ENCODE measurements at places on chromosomes 2 and 18. TPM values are rescaled to one million over a fixed set of nuclear protein-coding genes. Genes with fewer than 3 reads are reported as not detected.

GRCh38 chr18:45671321-45671720 is 52.7 kb upstream of the SLC14A1 start:
- DNase-seq: no peak

DNA sequence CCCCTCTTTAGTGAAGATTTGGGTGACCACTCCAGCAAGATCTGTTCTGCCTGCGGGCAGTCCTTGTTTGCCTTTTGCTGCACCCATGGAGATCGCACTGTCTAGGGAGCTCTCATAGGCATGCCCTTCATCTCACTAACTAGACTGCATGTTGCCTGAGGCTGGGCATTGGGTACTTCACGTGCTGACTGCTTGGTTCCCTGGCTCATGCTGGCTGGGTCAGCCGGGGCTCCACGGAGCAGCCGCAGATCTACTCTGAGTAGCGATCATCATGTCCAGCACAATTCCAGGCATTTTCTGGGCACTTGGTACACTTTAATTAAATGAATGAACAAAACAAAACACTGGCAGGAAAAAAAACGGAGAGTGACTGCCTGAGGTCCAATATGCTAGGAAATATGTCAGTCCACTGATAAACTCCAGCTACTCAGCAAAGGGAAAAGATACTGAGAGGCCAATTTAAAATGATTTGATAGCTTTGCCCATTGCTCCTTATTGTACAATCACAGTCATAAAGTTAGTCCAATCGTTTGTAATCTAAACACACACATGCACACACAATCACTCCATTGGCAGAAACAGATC is 220.3 kb downstream of the C1D start:
- DNase-seq: no peak

ZCCHC2 gene
- total RNA-seq: 13.2 TPM

GRCh38 chr18:65876310-65876709 is 125.5 kb downstream of the CDH7 start:
- no peak for DNase-seq

GRCh38 chr18:57301573-57302559 is 50.5 kb upstream of the ST8SIA3 start:
- DNase-seq: no peak

DNA sequence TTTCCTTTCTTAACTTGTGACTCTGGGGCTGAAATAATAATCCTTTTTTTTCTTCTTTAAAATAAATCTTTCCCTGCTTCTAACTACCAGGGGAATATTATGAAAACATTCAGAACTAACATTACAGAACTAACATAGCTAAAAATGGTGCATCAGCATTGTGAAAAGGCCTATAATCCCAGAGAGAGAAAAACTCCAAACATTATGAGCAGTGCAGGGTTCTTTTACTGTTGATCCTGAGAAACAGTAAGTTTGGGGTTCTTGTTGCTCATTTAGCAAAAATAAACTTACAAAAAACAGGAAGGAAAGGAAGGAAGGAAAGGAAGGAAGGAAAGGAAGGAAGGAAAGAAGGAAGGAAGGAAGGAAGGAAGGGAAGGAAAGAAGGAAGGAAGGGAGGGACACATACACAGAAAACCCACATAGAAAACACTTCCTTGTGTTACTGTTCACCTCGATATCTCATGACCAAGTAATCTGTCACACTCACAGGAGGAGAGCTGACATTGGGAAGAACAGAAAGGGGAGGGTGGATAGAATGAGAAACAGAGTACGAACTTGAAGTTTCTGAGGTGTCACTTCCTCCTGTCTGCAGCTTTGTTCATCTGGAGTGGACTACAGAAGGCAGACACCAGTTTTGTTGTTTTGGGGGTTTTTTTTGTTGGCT is 18.4 kb upstream of the PIK3C3 start:
- DNase-seq: no peak

- DNase-seq: no peak
Observed at GRCh38 chr2:203650860-203651613, 55.4 kb upstream of the CD28 start.

- no peak for DNase-seq
Observed at GRCh38 chr2:26924731-26925099, 45.7 kb upstream of the MAPRE3 start.

DNA sequence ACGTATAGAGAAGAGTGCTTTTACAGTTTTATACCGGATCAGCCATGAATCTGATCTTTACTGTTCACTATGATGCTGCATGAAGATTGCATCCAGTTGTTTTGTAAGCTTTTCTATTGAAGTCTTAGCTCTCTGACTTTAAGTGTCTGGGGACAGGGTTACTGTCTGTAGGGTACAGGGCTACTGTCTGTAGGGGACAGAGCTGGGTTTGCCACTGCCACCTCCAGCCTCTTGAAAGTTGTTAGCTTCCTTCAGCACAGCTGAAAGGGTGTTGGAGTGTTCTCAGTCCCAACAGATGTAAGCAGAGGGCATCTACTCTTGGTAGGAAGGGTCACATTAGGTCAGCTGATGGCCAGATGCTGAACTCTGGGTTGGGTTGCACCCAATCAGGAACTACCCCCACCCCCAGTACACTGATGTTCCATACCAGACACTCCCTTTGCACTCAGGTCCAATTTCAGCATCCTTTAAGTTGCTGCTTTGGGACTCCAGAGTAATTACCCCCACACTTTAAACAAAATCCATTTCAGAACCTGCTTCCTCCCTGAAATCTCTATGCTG is 58.0 kb downstream of the MYL12B start:
- no peak for DNase-seq

DNA sequence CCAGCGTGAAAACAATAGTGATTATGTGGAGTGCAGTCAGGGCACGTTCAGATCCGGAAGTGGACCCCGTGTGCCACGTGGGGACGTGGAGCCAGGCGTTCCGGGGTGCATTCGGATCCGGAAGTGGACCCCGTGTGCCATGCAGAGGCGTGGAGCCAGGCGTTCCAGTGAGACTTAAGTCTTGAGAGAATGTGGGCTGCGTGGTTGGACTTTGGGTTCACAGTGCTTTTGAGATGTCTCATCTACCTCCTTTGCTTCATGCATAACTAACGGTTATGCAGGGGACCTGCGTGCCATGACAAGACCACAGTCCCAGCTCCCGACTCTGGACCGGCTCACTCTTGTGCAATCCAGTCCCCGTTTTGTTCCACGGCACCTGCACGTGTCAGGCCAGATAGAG is 28.8 kb downstream of the CTDP1 start:
- no peak for DNase-seq

DNA sequence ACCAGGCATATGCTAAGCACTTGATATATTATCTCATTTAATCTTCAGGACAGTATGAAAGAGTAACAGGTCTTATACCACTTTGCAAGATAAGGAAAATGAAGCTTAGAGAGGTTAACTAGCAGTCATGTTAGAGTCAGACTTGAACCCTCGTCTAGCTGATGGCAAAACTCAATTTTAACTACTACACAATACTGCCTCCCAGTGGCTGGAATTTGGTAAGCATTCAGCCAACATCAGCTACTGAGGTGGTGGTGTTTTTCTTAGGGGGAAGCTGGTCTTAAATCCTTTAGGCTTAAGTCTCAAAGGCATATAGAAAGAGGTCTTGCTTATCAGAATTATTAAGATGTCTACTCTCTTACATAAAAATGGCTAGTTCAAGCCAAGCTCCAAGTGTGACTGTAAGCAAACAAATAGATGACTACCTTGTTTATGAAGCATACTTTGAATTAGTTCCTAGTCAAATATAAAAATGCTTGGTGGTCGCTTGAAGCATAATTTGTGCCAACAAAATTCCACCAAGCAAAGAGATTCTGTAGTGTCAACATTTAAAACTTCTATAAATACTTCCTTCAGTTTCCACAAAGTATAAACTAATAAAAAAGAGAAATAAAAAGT is 325.4 kb upstream of the FIGN start:
- DNase-seq: no peak

DNA sequence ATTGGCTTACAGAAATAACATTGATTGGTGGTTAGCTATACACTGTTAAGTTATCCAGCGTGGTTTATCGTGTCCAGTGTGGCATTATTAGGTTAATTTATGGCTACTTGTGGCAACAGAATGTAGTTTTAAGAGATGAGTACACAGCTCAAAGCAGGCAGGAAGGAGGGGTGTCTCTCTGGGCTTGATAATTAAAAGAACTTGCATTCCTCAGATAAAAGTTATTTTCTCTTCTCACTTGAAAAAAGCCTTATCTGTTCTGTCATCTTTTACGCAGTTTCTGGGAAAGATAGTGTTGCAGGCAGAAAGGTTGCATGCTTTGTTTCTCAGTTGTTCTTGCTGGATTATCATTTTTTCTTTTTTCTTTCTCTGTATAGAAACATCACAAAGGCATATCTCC is 154.4 kb upstream of the COL3A1 start:
- no peak for DNase-seq

GRCh38 chr2:112671801-112672200 is 26.1 kb downstream of the SLC20A1 start:
- no peak for DNase-seq

- no peak for DNase-seq
Observed at GRCh38 chr2:150630587-150631235, 143.2 kb upstream of the RND3 start.

GRCh38 chr18:32937066-32937465 is 164.2 kb upstream of the KLHL14 start:
- DNase-seq: no peak

- no peak for DNase-seq
Observed at GRCh38 chr2:29759360-29759759, 162.0 kb downstream of the ALK start.

- DNase-seq: no peak
Observed at GRCh38 chr2:101521487-101521886, 46.6 kb upstream of the RFX8 start.

DNA sequence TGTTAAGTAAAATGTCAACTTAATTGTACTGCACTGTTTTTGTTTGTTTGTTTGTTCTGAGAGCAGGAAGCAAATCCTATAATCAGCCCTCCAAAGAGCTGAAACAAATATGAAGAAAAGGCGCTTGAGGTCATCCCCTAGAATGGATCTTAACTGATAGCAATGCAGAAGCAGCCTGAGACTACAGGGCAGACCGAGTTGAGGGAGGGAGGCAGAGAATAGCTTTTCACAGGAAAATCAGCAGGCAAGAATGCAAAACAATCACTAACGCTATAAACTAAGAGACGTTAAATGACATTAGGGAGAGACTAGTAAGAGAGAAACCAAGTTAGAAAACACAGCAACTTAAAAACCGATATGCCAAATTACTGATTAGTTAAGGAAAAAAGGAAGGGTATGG is 37.2 kb downstream of the GALNT1 start:
- DNase-seq: no peak

- no peak for DNase-seq
Observed at GRCh38 chr2:83112858-83113257, 1346.2 kb downstream of the SUCLG1 start.

LRATD1 gene
- total RNA-seq: not detected

CAVIN2 gene
- total RNA-seq: 1.8 TPM

SPATS2L gene
- total RNA-seq: 233 TPM

GRCh38 chr2:205730191-205730590 is 47.9 kb downstream of the NRP2 start:
- DNase-seq: no peak

TRIP12 gene
- total RNA-seq: 231 TPM

- DNase-seq: no peak
Observed at GRCh38 chr2:9695941-9696340, 65.1 kb upstream of the YWHAQ start.

CCDC138 gene
- 4.1 TPM for total RNA-seq

TIGD1 gene
- total RNA-seq: 3.2 TPM

GRCh38 chr2:193583638-193584400 is 1389.1 kb upstream of the TMEFF2 start:
- DNase-seq: no peak

SKA1 gene
- 4.3 TPM for total RNA-seq

DNA sequence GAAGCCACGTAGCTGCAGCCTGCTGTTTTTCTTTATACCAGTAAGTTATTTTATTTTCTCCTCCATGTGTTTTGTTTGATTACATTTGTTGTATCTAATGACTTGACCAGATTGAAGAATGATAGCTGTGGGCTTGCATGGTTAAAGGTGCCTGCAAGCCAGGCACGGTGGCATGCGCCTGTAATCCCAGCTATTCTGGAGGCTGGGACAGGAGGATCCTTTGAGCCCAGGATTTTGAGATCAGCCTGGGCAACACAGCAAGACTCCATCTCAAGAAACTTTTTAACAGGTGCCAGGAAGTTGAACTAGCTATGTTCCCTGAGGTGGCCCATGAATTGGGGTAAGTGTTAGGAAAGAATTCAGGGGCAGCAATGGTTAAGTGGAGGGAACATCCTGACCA is 179.4 kb downstream of the IRS1 start:
- DNase-seq: no peak

GRCh38 chr2:82345910-82346309 is 2041.4 kb upstream of the LRRTM1 start:
- DNase-seq: no peak

DNA sequence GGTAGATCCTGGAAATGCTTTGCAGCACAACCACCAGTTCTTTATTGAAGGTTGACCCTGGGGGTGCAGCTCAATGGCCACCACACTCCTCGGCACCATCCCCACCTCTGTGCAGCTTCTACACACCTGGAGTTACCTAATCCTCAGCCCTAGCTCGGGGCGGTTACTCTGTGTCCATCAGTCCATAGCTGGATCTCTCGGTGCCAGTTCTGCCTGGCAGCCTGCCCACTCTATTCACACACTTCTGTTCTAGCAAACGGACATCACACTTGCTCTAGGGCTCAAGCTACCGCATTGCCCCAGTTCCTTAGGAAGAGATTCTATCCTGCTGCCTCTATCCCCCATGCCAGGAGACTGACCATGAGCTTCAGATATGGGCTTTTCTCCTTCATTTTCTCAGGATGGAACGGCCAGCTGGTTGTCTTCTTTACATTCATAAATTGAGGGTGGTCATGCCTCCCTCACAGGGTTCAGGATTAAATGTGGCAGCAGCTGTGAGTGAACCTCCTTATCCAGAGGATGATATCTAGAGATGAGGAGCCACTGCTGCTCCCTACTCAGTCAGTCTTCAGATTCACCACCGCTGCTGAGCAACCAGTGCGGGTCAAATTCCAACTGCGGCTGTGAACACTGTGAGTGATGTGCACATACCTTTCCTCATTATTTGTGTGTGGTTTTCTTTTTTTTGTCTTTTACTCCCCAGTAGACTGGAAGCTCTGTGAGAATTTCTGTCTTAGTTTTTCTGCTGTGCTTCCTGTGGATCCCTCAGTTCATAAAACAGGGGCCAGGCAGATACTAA is 66.9 kb upstream of the TRIB2 start:
- peak; percentile 76 for DNase-seq

DNA sequence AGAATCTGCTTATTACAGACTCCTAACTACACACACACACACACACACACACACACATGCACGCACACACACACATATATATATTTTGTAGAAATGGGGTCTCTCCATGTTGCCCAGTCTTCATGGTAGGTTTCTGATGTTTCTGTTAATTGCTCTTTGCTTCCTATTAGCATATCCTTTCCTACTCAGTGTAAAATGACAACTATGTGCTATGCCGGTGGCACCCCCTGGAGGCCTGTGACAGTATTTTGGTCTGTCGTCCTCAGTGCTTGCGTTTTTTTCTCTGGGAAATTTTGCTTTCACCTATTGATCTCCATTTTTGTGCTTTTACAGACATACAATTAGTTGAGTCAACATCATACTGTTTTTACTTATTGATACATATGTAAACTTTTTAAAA is 322.1 kb downstream of the LRRTM1 start:
- DNase-seq: no peak
